Fibroblast of the conjunctiva (primary cell): ENCODE measurements at places on chromosomes 16 and 17.

DNA sequence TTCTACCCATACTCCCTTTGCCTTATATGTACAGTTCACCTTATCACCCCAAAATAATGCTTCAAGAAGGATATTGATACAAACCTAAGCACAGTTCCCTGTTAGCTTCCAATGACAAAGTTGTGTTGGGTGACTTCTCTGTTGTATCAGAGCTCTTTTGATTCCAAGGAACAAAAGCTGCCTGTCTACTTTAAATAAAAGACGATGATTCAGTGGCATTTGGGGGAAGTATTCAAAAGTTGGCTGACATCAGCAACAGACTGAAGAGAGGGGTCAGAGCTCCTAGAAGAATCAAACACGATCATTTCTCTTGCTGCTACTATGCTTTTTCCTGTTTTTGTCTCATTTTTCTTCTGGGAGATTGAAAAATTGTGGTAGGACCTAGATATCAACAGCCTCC lies 69.4 kb upstream of the CA10 start:
- no peak for DNase-seq

- DNase-seq: no peak
Measured at GRCh38 chr17:74108126-74108705, 95.3 kb upstream of the RPL38 start.

DNA sequence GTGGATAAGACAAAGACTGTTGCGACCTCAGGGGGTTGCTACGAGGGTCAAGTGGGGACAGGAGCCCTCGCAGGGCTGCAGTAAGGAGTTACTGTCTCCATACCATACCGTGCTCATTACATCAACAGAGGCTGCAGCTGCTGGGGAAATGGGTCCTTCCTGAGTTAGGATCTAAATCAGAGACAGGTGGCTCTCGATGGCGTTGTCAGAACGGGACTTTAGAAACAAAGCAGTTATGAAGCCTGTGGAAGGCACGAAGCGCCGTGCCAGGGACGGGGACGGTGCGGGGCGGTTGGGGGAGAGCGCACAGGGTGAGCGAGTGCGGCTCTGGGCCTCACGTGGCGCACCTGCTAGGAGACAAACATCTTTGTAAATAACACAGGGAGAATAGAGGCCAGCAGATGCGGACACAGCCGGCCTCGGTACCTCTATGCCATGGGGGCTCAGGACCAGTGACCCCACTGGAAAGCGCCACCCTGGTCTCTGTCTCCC lies 34.4 kb downstream of the ZCCHC14 start:
- no peak for DNase-seq

- DNase-seq: no peak
Measured at GRCh38 chr17:63490329-63490728, 13.5 kb downstream of the ACE start.

DNA sequence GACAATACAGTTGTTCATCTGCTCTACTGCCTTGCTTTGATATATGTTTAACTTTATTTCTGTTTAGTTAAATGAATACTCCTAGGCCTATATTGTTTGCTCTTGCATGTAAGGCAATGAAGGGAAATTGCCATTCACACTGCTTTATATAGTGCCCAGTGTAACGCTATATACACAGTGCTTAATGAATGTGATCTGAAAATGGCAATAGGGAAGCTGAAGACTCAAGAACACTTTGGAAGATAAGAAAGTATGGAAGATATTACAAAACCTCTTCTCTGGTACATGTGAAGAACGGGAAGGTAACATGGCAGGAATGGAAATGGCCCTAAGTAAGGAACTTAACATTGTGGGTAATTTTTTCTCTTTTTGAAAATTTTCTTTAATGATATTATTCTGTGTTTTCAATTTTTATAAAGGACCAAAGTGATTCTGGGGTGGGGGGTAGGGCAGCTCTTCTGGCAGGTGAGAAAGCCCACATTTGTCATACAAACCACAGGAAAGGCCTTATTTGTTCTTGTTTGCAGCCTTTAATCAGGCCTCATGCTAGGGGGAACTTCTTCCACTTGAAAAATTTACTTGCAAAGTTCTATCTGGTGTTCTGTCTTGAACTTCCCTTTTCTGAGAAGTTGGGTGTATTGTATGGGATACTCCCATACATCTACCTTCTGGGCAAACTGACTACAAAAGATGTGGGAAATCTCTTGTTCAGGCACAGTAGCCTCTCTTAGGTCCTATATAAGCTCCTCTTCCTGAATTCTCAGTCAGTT lies 100.8 kb upstream of the CORO6 start:
- DNase-seq: no peak

- DNase-seq: no peak
Measured at GRCh38 chr16:77327717-77328116, 107.1 kb downstream of the ADAMTS18 start.
